Activated CD4-positive, alpha-beta T cell treated with anti-CD3 and anti-CD28 coated beads, Interleukin-2, amount 10 ng/mL, durations not matched to agents 24 days and 14 days (primary cell): ENCODE measurements at places on chromosomes 1 and 21. TPM values are rescaled to one million over a fixed set of nuclear protein-coding genes. Genes with fewer than 3 reads are reported as not detected.

RPTN gene
- total RNA-seq: not detected in 2 replicates

NHLH1 gene
- 0.40 and 0.54 TPM in 2 replicates for total RNA-seq

CRP gene
- total RNA-seq: not detected in 2 replicates

UBE2U gene
- total RNA-seq: not detected in 2 replicates

TMEM200B gene
- 0.66 and 0.72 TPM in 2 replicates for total RNA-seq
